Activated T-helper 1 cell treated with anti-CD3 and anti-CD28 coated beads, Interleukin-2, amount 50 U/mL, for 16 hours (primary cell): ENCODE measurements at places on chromosomes 6 and 20.

DNA sequence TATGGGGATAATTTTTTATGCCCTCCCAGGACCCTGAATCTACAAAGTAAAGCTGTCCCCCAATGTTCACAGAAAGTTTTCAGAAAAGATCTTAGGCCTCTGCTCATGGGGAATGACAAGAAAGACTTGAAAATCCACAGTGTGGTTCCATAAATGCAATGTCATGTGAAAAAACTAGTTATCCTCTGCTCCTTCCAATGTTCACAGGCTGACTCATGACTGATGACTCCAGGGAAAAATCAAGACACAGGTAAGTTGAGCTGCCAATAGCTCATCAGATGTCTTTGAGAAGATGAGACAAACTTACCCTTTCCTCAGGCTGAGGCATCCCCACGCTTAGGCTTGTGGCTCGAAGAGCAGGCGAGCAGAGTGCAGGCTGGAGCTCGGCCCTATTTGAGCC lies 14.8 kb upstream of the BCLAF1 start:
- no peak for DNase-seq

- DNase-seq: no peak
These were observed 1339.0 kb upstream of the CITED2 start for GRCh38 chr6:140713495-140713894.

DNA sequence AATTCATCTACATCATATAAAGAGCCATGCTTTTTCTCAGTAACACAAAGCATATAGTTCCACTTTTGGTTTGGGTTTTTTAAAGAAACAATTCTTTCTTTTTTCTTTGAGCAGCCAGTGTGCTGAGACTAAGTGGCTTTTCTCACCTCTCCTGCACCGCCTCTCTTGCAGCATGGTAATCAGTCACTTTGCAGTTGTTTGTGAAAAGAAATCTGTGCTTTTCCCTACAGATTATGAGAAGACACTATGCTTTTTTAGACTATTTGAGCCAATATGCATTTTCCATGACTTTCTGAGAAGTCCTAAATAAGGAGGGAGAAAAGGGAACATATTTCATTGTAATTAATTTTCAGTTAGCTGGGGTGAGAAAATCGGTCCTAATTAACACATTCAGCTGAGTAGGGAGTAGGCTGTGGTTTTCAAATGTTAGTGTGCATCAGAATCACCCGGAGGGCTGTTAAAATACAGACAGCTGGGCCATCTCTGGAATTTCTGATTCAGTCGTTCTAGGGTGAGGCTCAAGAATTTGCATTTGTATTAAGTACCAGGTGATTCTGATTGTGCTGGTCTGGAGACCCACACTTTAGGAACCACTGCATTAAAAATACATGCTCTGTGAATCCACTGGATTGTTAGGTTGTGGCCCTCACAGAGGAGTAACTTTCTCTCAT lies 155.2 kb downstream of the TINAG start:
- DNase-seq: no peak

DNA sequence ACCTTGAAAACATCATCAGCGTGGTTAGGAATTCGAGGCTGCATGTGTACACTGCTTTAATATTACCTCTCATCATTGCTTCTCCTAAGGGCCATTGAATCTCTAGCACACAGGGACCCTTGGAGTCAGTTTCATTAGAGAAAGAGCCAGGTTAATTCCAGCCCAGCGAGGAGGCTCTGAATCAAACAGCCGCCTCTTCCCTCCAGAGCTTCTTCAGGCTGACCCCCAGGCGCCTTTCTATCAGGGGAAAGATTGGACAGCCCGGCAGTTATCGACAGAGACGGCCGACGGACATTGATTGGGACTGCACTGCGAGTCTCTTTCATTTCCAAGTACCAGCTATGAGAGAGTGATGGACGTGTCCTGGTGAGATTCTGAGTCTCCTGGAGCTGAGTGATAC lies 159.2 kb downstream of the ANKRD60 start:
- DNase-seq: no peak

GRCh38 chr6:6057442-6058053 lies 50.8 kb upstream of the NRN1 start:
- DNase-seq: no peak

DNA sequence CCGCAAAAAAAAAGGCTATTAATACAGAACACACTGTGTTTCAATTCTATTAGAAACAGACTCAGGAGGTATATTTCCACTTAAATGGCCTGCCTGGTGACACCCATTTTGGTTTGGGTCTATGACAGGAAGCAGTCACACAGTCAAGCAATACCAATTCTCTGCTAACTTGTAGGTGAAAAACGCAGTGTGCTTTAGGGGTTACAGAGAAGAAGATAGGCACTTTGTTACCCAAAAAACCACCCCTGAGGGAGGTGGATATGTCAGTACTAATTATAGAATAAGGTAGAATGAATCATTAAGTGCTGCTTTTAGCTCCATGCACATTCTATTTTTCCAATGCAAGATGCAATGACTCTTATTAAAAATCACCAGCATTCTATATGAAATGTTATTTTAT lies 53.8 kb downstream of the DNAAF9 start:
- no peak for DNase-seq

DNA sequence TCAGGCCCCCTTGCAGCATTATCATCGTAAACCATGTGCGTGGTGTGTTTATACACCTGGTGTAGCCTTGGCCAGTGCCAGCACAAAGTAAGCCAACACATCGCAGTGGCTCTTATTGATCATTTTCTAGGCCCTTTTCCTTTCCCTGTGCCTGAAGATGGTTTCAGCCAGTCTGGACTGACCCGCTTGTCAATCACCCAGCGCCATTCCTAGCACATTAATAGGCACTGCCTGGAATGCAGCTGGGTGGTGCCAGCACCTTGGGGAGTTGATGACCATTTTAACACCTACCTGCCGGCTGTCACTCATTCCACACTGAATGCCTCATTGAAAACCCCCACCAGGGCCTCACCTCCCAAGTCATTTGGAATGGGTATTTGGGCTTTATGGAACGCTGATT lies 4.9 kb upstream of the UQCC2 start:
- DNase-seq: no peak

- no peak for DNase-seq
These were observed 371.2 kb downstream of the PREX1 start for GRCh38 chr20:48456366-48457192.

DNA sequence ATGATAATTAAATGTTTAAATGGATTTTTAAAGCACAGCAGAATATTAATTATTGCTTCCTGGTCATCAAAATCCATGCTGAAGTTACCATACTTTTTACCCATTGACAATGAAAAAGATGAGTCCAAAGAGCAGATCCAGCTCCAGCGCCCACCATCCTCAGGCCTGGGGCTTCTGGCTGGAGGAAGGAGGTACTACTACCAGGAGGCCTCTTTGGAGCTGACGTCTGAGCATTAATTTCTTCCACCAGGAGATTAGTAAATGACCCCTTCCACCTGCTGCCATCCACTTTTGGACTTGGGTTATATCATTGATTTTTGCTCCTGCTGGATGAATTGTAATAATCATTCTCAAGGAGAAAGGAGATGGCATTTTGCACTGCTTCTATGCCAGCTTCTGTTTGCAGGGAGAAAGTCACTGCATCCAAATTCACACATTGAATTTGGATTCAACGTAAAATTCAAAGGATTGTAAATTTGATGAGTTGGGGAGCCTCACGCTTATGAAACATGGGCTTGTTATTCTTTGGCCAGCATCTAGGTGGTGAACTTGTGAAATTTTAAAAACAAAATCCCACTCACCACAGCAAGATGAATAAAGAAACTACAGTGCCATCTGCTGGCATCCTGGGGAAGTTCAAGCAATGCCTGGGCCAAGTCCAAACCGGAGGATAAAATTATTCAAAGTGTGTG lies 121.8 kb downstream of the SASH1 start:
- peak; percentile 10 for DNase-seq

GRCh38 chr6:138571585-138572166 lies 72.4 kb upstream of the NHSL1 start:
- DNase-seq: no peak

DNA sequence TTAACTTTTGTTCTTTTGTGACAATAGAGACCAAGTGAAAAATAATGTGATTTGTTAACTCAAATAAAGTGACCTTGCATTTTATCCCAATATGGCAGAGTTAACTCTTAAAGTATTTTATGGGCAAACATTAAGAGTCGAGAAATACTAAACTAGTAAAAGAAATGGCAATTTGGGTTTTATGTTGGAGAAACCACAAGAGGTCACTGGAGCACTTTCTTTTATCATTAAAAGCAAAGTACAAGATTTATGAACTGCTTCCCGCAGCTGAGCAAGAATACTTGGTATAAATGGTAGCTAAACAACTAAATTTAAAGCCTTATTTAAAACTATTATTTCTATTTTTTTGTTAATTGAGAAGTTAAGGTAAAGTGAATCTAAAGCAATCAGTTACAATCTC lies 33.5 kb upstream of the MCM9 start:
- no peak for DNase-seq

DNA sequence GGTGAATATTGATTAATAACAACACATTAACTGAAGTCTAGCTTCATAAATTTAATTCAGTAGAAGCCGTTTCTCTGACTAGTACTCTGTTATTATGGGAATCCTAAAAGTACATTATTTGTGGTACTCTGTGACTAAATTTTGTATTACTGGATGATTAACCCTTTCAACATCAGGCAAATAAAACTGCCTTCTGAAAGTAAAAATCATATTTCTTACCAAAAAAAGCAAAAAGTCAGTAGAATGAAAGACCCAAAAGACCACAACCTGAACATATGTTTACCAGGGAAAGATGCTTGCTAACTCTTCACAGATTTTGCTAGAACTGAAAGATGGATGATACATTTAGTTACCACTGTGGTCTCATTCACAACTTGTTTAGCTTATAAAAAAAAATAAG lies 73.2 kb downstream of the AHI1 start:
- DNase-seq: no peak

GRCh38 chr20:34715384-34715783 lies 11.2 kb downstream of the TP53INP2 start:
- no peak for DNase-seq

- DNase-seq: no peak
These were observed 74.6 kb downstream of the RPP40 start for GRCh38 chr6:4929097-4929718.

GRCh38 chr20:62708591-62709536 lies at the start of gene NTSR1:
Gene NTSR1, plus strand, starts transcription at chr20:62708836. Its CDS starts 372 bp downstream, at chr20:62709208.
- no peak for DNase-seq

GRCh38 chr6:105588123-105588710 lies 185.3 kb upstream of the PREP start:
- no peak for DNase-seq

DNA sequence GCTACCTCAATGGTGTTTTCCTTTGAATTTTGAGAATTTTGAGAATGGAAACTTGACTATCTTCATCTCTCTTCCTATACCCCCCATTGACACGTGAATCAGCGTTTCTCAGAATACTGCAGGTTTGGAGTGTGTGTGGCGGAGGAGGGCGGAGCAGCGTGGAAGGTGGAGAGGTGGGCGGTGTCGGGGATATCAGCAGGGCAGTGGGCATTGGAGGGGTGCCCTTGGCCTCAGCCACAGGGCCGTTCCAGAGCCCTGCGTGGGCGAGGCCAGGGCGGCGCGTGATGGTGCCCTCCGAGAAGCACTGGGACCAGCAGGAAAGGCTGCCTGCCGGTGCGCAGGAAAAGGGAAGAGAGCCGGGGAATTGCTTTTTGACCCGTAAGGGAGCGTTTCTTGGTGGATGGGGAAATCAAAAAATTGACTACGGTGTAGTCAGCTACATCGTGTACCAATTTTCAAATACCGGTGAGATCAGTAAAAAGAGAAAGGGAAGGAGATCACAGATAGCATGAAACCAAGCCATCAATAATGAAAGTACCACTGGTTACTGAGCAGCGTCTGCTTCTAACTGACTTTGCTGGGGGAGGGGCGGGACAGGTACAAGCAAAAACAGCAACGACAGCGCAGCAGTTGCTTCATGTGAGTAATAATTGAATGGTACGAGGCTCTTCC lies 82.7 kb upstream of the DUSP22 start:
- DNase-seq: peak; percentile 23

GRCh38 chr6:147506704-147507114 lies 1.8 kb upstream of the SAMD5 start:
- no peak for DNase-seq
